ENCODE measurements at places on chromosomes 4 and X.

- no peak for DNase-seq
Observed at GRCh38 chr4:6920171-6920570, 10.5 kb downstream of the TBC1D14 start.

- DNase-seq = no peak
Observed at GRCh38 chr4:187656959-187657358, 338.6 kb upstream of the ZFP42 start.

- DNase-seq = no peak
Observed at GRCh38 chr4:106987311-106987710, 48.8 kb downstream of the DKK2 start.

- DNase-seq = no peak
Observed at GRCh38 chr4:145734576-145735346, 54.8 kb downstream of the C4orf51 start.

DNA sequence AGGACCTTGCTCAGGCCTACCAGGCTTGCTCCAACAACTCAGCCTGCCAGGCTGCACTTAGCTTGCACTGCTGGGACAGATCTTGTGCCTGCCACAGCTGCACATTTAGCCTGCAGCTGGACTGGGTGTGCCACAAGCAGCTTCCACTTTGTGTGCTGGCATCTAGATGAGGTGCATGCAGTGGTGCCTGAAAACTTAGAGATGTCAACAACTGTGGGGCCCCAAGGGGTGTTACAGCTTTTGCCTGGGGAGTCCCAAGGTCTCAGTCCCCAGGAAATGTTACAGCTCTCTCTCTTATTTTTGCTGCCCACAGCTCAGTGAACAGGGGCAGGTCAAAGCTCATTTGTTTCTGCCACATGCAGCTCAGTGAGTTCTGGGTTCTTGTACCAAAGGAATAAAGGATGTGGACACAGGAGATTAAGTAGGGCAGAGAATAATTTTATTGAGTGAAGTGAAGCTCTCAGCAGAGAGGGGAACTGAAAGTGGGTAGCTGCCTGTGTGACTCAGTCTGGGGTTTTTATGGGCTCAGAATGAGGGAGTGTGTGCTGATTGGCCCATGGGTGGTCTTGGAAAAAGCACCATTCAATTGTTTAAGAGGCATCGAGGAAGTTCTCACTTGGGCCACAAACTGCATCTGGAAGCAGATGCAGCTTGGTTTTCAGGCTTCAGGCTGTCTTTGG is 828.3 kb downstream of the TECRL start:
- DNase-seq = no peak

DNA sequence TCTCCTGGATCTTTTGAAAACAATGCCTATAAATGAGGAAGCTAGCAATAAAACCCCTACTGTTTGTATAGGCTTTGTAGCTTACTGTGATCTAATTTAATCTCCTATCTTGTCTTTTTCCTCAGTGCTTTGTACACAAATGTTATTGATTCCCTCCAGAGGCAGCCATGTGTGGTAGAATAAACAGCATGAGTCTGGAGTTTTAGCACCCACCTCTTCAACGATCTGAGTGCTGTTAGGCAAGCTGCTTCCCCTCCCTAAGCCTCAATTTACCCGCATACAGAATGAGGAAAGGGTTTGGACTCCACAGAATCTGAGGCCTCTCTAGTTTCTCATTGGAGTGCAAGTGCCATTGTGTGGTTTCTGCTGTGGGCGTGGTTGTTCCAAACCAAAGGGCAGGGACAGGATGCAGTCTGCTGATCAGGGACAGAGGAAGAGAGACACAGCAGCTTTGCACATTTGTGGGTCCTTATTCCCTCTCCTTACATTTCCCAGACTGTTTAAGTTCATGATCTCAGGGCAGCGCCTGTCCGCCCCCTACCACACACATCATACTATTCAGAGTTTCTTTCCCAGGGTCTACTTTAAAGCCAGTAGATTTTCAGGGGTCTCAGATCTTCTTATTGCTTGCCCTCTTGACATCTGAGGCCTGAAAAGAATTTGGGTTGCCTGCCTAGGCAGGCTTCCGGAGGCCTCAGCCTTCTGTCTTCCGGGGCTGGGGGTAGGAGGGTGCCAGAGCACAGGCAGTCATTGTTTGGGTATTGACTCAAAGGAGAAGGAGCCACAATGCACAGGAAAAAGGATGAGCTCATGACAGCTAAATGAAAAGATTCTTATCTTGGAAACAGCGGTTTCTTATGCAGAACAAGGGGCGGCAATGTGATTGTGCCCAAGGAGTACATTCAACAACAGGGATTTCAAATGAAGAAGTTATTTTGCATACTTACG is 114.9 kb upstream of the TEX13D start:
- no peak for DNase-seq

- DNase-seq = no peak
Observed at GRCh38 chr4:122503214-122503613, 46.7 kb upstream of the IL2 start.

GRCh38 chrX:46341767-46342322 is 203.4 kb downstream of the ZNF674 start:
- no peak for DNase-seq

GRCh38 chrX:69094977-69095669 is 70.1 kb downstream of the PJA1 start:
- no peak for DNase-seq

DNA sequence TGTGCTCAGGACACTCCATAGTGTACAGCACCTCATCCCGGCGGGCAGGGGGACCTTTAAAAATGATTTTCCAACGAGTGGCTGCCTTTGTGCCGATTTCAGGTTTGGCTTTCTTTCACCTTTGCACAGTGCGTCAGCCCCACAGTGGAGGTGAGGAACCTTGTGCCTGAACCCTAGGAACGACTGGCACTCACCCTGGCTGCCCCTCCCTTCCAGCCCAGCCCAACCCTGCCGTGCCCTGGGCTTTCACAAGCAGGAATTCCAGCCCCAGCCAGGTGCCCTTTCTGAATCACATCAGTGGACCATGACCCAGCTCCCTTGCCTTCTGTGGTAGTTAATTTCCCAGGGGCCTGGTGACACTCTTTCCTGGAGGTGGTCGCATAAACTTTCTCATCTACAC is 1.3 kb downstream of the TMEM164 start:
- DNase-seq = no peak

DNA sequence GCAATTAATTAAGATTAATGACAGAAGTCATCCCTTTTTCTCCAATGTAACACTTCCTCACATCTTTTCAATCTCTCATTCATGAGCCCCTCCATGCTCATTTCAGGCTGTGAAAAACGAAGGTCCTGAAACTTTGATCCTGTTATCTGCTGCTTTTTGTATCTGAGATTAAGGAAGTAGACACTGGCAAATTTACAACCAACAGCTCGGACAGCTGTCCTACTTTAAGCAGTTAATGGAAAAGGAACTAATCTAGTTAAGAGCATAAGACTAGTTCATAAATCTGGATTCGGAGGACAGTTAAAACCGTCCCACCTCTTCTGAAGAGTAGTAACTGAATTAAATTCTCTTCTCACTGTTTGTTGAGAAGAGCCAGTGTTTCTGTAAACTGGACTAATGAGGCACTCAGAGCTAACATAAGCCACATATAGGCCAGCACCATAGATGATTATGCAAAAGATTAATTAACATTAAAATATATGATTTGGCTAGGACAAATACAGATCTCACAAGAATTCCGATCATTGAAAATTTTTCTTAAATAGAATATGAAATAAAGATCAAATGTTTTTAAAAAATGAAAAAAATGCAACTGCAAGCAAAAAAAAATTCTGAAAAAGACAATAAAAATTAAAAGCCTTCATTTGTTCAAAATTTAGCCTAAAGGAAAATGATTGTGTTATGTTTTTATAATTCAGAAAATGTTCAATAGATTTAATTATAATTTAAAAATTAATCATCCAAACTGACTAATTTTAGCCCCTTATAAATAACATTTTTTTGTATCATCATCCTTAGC is 114.4 kb downstream of the ANTXR2 start:
- no peak for DNase-seq

- DNase-seq = no peak
Observed at GRCh38 chrX:108298165-108298602, 140.0 kb downstream of the COL4A6 start.

- no peak for DNase-seq
Observed at GRCh38 chrX:103360916-103361315, 4.6 kb downstream of the TCEAL9 start.

DNA sequence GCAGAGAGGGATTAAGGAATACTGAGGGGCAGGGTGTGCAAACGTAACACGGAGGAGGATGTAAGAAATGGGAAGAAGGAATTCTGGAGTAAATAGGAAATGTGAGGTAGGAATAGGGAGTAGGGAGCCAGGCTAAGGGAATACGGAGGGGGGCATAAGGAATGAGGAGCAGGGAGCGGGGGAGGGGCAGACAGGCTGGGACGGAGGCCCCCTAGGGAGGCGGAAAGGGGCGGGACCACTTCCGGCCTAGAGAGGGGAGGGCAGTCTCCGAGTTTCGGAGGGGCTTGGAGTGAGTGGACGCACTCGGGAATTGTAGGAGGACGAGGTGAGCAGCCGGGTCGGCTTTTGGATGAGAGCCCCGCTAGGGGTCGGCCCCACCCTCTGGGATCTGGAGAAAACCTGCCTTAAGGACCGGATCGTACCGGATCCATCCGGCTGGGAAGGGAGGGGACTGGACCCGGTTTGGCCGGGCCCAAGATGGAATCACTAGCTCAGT is 612 bp downstream of the MAGED2 start:
- DNase-seq = no peak

GRCh38 chrX:70353514-70353913 is 63.6 kb downstream of the KIF4A start:
- DNase-seq = no peak

GRCh38 chr4:177759729-177760128 is 317.5 kb upstream of the AGA start:
- DNase-seq = no peak

- DNase-seq = no peak
Observed at GRCh38 chr4:95066050-95066449, 308.3 kb downstream of the BMPR1B start.

- DNase-seq = no peak
Observed at GRCh38 chrX:1751781-1752180, 136.9 kb downstream of the ASMT start.

DNA sequence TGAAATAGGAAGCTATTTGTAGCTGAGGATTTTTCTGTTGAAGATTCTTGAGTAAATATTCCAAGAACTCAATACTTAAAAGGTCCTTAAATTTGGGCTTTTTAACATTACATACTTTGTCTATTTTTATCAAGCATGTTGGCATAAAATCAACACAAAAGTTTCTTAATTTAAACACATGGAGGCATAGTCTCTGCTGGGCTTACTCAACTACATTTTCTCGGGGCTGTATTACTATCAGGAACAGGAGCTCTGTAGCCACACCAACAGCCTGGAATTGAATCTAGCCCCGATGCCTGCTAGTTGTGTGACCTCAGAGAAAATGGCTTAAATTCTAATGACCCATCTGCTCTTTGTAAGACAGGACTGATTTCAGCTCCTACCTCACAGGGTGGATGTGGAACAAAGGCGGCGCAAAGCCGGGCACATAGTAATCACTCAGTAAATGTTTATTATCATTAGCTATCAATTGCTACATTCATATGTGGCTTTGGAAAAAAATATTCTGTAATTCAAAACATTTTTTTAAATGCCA is 207.0 kb downstream of the NSUN7 start:
- no peak for DNase-seq

DNA sequence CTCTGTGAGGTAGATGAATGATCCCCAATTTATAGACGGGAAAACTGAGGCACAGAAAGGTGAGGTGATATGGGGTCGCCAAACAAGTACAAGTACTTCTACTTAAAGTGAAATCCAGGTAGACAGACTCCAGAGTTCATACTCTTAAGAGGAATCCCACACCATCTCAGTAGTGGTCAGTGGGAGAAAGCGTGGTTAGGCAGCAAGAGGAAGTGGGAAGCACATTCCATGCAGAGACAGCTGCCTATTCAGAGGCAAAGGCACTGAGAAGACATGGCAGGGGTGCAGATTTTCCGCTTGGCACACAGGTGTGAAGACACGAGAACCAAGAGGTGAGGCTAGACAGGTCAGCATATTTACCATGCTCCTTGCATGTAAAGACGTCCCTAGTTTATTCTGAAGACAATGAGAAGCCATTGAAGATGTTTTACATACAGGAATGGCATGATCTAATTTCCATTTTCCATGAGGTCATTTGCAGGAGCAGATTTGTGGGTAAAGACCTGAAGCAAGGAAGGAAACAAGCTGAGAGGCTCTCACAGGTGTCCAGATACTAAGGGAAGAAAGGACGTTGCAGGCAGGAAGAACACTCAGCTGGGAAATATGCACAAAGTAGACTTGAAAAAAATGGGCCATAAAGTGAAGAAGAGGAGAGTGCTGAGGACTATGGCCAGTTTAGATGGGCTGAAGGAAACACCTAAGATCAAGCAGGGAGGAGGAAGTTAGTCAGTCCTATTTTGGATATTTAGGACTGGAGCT is 17.3 kb upstream of the CLNK start:
- no peak for DNase-seq

DNA sequence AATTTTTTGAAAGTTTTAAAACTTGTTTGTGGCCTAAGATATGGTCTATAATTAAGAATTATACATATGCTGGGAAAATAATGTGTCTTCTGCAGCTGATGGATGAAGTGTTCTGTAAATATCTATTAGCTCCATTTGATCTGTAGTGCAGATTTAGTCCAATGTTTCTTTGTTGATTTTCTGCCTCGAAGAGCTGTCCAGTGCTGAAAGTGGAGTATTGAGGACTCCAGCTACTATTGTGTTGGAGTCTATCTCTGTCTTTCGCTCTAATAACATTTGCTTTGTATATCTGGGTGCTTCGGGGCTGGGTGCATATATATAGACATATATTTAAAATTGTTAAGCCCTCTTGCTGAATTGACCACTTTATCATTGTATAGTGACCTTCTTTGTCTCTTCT is 2127.3 kb downstream of the PCDH7 start:
- DNase-seq = no peak

DNA sequence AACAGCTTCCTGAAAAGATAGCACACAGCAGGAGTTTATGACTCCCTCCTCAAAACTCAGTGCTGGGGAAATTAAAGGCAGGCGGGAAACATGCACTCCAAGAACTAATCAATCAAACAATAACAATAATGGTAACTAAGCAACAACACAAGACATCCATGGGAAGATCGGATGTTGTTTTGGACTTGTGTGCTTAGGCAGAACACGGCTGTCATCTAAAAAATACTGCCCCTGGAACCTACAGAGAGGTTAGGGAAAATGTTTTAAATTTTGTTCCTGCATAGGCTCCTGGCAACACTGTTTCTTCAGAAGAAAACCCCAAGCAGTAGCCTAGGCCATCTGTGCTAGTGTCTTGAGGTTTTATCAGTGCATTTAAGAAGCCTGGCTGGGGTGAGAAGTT is 1378.2 kb downstream of the STIM2 start:
- DNase-seq = no peak

DNA sequence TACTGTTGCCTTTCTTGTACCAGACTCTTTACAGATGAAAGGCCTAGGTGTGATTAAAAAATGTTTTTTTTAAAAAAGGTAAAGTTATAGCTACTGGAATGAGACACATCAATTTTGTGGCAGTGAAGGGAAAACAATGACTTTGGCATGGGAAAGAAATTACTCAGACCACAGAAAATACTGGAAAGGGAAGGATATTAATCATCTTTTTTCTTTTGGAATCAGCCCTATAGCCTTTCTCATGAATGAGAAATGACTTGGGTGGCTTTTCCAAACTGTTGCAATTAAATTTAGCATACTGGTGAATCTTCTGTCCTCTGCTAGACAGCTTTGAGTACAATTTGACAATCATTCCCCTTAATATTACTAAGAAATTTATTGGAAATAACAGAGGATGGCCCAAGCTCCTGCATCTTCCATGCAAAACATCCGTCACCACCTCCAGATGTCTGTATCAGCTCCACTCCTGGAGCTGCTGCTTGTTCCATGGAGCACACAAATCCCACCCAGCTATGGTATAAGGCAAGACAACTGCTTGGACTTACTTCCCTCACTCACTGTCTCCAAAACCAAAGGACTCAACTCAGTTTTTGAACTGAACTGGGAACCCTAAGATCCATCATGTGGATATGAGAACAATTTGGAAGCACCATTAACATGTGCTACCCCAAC is 97.6 kb upstream of the ARSJ start:
- DNase-seq = no peak

Measured in iPS DF 19.7 (cell line).